Omental fat pad (tissue), 4 donors: ENCODE measurements at places on chromosomes 2 and 18. TPM values are rescaled to one million over a fixed set of nuclear protein-coding genes. Genes with fewer than 3 reads are reported as not detected.

The SETBP1 gene
- total RNA-seq: 17.5 TPM

The SP140 gene
- 2.1 TPM for total RNA-seq

DNA sequence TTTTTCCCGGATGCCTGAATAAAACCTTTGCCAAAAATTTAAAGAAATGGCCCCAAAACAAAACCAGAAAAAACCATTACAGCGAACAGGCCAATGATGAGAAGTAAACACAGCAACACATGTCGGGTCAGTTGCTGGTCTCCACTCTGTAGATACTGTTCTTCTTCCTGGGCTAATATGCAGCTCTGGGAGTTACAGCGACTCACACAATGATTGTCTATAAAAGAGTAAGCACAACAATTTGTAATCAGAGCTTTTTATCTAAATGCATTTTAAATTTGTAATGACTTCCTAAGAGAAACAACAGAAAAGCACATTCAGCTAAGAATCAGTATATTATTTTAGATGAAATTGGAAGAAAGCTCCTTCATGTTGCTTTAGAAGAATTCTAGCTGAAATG lies 40.3 kb downstream of the GPR155 start:
- DNase-seq: no peak

- no peak for DNase-seq
These were observed 79.9 kb downstream of the THADA start for GRCh38 chr2:43515807-43516497.

DNA sequence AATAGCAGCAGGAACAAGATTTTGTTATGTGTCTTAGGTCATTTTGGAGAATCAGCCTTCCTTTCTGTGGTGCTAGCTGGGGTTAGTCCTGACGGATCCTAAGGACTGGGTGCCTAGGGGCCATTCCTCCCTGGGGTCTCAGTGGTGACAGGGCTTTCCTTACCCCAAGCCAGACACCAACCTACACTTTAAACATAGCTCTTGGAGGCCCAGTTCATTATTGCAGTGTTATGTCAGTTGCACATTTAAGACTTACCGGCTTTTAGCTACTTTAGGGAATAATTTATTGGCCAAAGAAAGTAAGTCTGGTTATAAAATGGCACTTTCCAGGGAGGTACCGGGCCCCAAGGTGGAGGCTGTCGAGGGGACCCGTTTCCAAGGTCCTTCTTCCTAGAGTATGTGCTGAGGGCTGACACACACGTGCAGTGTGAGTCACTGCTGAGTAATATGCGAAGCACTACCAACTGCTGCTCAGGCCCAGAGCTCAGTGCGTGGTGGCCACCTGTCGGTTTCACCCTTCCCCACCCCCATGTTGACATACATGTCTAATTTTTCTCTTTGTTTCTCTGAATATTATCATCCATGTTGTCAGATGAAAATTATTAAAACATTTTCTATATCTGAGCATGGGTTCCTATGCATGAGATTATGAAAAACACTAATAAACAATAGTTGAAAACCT lies 37.0 kb upstream of the GRHL1 start:
- DNase-seq: no peak
